CD4-positive, alpha-beta T cell treated with Interleukin-1 beta for 1 hour (primary cell): ENCODE measurements at places on chromosomes 7 and 10.

- DNase-seq, result no peak
Measured at GRCh38 chr10:109343293-109343692, 580.0 kb downstream of the XPNPEP1 start.

DNA sequence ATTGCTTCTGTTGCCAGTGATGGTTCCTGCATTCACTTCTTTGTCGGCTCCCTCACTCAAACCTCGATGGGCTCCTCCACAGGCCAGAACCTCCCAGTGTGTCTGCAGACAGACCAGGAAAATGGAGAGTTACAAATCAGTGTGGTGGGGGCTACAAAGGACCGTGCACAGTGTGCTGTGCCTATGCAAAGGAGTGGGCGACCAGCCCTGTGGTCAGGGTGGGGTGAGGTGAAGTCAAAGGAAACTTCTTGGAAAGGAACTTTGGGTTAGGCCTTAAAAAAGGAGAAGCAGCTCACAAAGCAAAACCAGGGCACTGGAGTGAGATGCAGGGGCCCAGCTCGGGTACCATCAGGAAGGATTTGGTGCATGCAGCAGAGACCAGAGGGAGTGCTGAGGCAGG lies 304.3 kb upstream of the ZMIZ1 start:
- no peak for DNase-seq

DNA sequence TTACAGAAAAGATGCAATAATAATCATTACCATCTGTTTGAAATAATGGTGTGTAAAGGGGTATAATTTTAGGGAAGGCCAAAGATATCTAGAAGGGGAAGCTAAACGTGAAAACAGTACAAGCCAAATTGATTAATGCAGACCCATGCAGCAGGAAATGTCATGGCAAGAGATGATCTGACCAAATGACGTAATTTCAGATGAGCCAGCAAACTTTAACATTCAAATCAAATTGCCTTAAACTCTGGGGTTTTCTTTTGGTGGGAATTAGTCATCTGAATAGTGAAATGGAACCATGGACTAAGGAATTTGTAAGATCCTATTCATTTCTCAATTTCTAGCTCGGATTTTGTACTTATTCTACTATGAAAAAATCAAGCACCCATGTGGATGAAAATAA lies 21.4 kb upstream of the SCIN start:
- no peak for DNase-seq

DNA sequence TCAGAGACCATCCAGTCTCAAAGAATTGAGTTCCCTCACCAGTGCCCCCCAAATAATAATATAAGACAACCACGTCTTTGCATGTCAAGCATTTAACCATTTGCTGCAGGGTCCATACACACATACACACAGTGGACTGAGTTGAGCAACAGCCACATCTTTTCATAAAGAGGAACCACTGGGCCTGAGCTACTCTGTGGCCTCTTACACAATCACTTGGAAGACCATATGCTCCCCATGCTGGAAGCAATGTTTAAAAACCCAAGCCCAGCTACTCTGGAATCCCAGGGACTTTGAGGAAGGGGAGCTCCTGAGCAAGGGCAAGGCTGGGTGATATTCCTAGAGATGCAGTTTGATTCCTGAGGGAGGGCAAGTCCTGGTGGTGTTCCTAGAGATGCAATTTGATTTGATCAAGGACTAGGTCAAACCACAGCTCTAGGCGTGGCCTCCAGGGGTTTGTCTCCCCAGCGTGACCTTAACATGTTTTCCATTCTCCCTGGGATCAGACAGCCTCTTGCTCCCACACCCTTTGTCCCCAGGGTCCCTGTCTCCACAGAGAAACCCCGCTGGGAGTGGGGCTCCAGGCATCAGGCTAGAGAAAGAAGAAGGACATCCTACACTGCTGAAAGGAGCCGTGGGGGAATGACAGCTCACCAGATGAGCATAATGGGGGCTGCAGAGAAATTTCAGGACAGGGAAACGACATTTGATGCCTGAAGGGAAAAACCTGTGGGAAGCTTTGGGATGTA lies 376.2 kb upstream of the MGMT start:
- DNase-seq, result no peak

GRCh38 chr7:81600608-81601007 lies 169.2 kb downstream of the HGF start:
- no peak for DNase-seq
